Stimulated activated CD8-positive, alpha-beta memory T cell treated with anti-CD3 and anti-CD28 coated beads, Interleukin-4, amount 100 ng/mL, for 1 hour (primary cell): ENCODE measurements at places on chromosomes 13 and 19.

DNA sequence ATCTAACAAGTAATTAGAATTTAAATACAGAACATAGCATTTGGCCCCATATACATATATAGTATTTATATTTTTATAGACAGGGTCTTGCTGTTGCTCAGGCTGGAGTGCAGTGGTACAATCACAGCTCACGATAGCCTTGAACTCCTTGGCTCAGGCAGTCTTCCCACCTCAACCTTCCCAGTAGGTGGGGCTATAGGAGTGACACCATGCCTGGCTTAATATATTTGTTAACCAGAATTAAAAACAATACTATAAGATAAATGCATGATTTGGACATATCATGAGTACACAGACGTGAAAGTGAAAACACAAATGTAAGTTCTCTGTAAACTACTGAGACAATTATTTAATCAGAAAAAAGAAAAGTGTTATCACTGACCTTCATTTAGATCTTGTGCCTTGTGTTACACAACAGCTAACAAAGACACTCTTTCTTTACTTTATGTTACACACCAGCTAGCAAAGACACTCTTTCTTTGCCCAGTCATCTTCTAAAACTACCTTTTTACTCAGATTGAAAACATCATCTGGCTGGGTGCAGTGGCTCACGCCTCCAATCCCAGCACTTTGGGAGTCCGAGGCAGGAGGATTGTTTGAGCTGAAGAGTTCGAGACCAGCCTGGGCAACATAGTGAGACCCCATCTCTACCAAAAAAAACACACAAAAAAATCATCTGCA lies 22.6 kb downstream of the CARS2 start:
- DNase-seq: no peak

- no peak for DNase-seq
Observed at GRCh38 chr13:99828123-99828522, 143.4 kb downstream of the ZIC5 start.

GRCh38 chr13:110605132-110605531 lies 10.2 kb upstream of the NAXD start:
- DNase-seq: no peak

- no peak for DNase-seq
Observed at GRCh38 chr19:17121736-17122293, 46.2 kb downstream of the MYO9B start.

- no peak for DNase-seq
Observed at GRCh38 chr19:4181053-4181508, 1.3 kb downstream of the SIRT6 start.

- no peak for DNase-seq
Observed at GRCh38 chr19:31383553-31383952, 34.3 kb upstream of the TSHZ3 start.

GRCh38 chr19:17974551-17974950 lies 7.6 kb downstream of the KCNN1 start:
- DNase-seq: no peak
